ENCODE measurements at places on chromosomes 1 and 21. TPM values are rescaled to one million over a fixed set of nuclear protein-coding genes. Genes with fewer than 3 reads are reported as not detected.

The TBX19 gene
- total RNA-seq = 0.41 TPM

The AUNIP gene
- total RNA-seq = 1.9 TPM

The MCM3AP gene
- total RNA-seq = 86.4 TPM

The PDE4B gene
- 45.4 TPM for total RNA-seq

The IL6R gene
- 2.2 TPM for total RNA-seq

The CYP4A11 gene
- total RNA-seq = not detected

The ACKR1 gene
- total RNA-seq = not detected

The RHD gene
- total RNA-seq = not detected

The CRYBG2 gene
- total RNA-seq = not detected

The TTC24 gene
- total RNA-seq = not detected

The RASAL2 gene
- 27.9 TPM for total RNA-seq

DNA sequence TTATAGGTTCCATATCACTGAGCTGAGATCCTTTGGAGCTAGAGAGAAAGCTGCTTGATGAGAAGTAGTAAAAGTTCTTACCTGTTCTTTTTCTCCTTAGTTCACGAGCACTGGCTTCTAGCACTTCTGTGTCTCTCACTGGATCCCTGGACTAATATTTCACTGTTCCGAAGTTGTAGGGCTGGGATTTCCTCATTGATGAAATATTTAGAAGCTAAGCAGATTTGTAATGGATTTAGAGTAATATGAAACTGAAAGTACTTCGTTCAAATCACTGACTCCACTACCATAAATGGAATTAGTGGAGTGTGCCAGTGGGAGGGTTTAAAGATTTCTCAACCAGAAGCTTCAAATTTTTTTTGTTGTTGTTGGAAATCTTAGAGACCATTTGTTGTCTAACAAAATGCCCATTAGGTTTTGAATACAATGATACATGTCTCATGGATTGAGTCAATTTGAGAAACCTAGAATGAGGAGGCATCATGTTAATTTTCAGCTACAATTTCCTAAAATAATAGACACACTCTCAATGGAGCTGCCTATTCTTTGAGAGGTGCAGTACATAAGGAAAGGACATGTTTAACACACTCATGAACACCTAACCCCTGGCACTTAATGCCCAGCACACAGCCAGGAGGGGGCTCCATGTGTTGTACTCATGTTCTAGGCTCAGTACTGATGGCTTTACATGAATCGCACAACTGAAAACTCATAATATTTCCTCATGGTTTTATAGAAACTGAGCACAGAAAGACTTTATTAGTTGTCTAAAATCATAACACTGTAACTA, at the start of gene GBP1:
Gene GBP1, minus strand, starts transcription at position 130 of the 790 bp plus-strand sequence. CDS start 1,974 bp downstream, outside the sequence.
- H3K36me3 ChIP-seq = peaks cover 16% of the 10 kb centered on the region
- H3K4me3 ChIP-seq = peak within 1 kb of the TSS; percentile 88
- peaks cover 61% of the 10 kb centered on the region for H3K4me1 ChIP-seq
- peak; percentile 68 for DNase-seq

GRCh38 chr21:30227128-30227527, 11.2 kb upstream of the CLDN8 start:
- no peaks in the 10 kb centered on the region for H3K27me3 ChIP-seq
- no peaks in the 10 kb centered on the region for H3K36me3 ChIP-seq
- H3K4me1 ChIP-seq = no peaks in the 10 kb centered on the region
- no peak overlapping the region for H3K27ac ChIP-seq
- no peak overlapping the region for H3K4me3 ChIP-seq

DNA sequence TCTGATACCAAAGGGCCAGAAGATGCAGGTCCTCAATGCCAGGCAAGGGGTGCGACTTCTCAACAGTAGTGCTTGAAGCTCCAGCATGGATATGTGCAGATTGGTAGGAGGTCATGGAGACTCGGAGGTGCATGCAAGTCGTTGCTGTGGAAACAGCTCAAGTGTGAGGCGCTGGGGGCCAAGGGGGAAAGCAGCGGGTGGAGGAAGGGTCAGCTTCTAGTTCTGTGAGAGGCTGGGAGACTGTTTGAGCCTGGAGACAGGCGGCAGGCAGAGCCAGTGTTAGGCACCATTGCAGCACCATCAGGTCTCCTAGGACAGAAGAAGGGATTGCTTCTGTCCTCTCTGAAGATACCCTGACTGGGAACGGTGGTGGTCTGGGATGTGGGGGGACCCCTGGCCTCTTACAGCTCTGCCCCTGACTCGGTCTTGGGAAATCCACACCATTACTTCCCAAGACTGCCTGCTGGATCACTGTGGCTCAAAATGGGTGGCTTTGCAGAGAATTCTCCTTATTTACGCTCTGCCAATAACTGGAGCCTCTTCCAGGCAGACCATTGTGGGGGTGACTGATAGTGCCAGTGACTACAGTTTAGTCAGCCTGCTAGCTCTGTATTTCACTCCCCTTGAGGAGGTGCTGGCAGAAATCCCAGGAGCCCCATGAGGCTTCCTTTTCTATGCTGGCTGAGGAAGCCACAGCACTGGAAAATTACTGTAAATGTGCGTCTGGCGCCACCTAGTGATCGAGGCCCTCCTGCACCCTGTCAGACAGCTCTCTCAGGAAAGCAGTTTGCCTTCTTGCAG, 46.3 kb upstream of the VANGL1 start:
- peak overlapping the region; percentile 65 for H3K4me3 ChIP-seq
- peaks cover 14% of the 10 kb centered on the region for H3K36me3 ChIP-seq
- peaks cover 41% of the 10 kb centered on the region for H3K4me1 ChIP-seq

- H3K27me3 ChIP-seq = peaks cover 12% of the 10 kb centered on the region
- H3K27ac ChIP-seq = no peak overlapping the region
- peaks cover 13% of the 10 kb centered on the region for H3K36me3 ChIP-seq
- DNase-seq = no peak
- peaks cover 17% of the 10 kb centered on the region for H3K4me1 ChIP-seq
Observed at GRCh38 chr1:7768583-7768982, 2.5 kb upstream of the VAMP3 start.

GRCh38 chr1:199914546-199914945, 113.0 kb upstream of the NR5A2 start:
- DNase-seq = no peak
- H3K27me3 ChIP-seq = no peaks in the 10 kb centered on the region
- H3K36me3 ChIP-seq = no peaks in the 10 kb centered on the region
- peaks cover 21% of the 10 kb centered on the region for H3K4me1 ChIP-seq
- no peak overlapping the region for H3K27ac ChIP-seq
- no peak overlapping the region for H3K4me3 ChIP-seq

DNA sequence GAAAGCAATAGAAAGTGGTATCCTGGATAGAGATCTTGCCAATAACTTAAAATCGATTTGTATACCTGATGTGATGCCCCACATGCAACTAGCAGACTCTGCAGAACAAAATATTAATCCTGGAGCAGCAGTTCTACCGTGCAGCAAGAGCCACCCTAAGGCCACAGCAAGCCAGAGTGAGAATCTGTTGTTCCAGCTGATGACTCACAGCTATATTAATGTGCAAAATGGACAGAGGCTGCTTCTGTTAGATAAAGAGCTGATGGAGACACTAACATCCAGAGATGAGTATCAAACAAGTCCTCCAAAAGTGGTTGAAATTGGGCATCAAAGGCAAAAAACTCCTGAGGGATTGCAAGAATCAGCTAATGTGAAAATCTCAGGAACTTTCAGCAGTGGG, 127.8 kb downstream of the MACF1 start:
- H3K36me3 ChIP-seq = peaks cover 31% of the 10 kb centered on the region
- peaks cover 17% of the 10 kb centered on the region for H3K4me1 ChIP-seq
- peak; percentile 15 for DNase-seq
- H3K4me3 ChIP-seq = no peak overlapping the region

GRCh38 chr1:158016651-158017335, 23.3 kb downstream of the KIRREL1 start:
- H3K4me3 ChIP-seq = peak overlapping the region; percentile 20
- H3K36me3 ChIP-seq = peaks cover 23% of the 10 kb centered on the region
- DNase-seq = no peak
- peak overlapping the region; percentile 86 for H3K27ac ChIP-seq
- H3K27me3 ChIP-seq = peaks cover 4% of the 10 kb centered on the region

DNA sequence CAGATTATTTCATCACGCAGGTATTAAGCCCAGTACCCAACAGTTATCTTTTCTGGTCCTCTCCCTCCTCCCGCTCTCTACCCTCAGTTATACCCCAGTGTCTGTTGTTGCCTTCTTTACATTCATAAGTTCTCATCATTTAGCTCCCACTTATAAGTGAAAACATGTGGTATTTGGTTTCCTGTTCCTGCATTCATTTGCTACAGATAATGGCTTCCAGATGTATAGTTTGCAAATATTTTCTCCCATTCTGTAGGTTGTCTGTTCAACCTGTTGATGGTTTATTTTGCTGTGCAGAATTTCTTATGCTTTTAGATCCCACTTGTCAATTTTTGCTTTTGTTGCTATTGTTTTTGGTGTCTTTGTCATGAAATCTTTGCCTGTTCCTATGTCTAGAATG, 21.1 kb upstream of the KCNH1 start:
- H3K4me3 ChIP-seq = no peak overlapping the region
- no peak overlapping the region for H3K27ac ChIP-seq
- H3K4me1 ChIP-seq = peaks cover 6% of the 10 kb centered on the region
- no peak for DNase-seq
- H3K36me3 ChIP-seq = peaks cover 7% of the 10 kb centered on the region

- H3K27me3 ChIP-seq = peaks cover 3% of the 10 kb centered on the region
- DNase-seq = no peak
- no peak overlapping the region for H3K4me3 ChIP-seq
- no peak overlapping the region for H3K27ac ChIP-seq
- H3K36me3 ChIP-seq = no peaks in the 10 kb centered on the region
Observed at GRCh38 chr1:207181847-207182246, 77.8 kb downstream of the C4BPA start.

DNA sequence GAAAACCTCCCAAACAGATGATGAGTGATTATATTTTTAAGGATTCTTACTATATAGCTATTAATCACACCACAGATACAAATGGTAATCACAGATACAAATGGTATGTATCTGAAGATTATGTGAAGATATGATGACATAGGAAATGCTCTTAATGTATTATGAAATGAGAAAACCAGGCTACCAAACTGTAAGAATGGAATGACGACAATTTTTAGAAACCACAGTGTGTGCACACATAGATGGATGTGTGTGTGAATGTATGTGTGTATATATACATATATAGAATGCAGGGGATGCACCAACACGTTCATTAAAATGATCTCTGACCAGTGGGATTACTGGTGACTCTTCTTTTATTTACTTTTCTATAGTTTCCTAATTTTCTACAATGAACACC, 21.5 kb upstream of the ENAH start:
- H3K4me1 ChIP-seq = peaks cover 15% of the 10 kb centered on the region
- DNase-seq = no peak
- H3K4me3 ChIP-seq = no peak overlapping the region
- no peak overlapping the region for H3K27ac ChIP-seq
- no peaks in the 10 kb centered on the region for H3K36me3 ChIP-seq
- H3K27me3 ChIP-seq = peaks cover 1% of the 10 kb centered on the region

- peak overlapping the region; percentile 97 for H3K27ac ChIP-seq
- H3K27me3 ChIP-seq = peaks cover 2% of the 10 kb centered on the region
- peaks cover 31% of the 10 kb centered on the region for H3K36me3 ChIP-seq
- DNase-seq = no peak
- peaks cover 76% of the 10 kb centered on the region for H3K4me1 ChIP-seq
- peak overlapping the region; percentile 94 for H3K4me3 ChIP-seq
Observed at GRCh38 chr1:94543001-94543400, 1.4 kb upstream of the F3 start.

DNA sequence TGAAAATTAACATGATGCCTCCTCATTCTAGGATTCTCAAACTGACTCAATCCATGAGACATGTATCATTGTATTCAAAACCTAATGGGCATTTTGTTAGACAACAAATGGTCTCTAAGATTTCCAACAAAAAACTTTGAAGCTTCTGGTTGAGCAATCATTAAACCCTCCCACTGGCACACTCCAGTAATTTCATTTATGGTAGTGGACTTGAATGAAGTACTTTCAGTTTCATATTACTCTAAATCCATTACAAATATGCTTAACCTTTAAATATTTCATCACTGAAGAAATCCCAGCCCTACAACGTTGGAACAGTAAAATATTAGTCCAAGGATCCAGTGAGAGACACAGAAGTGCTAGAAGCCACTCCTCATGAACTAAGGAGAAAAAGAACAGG, 43.5 kb downstream of the GBP6 start:
- no peak overlapping the region for H3K27ac ChIP-seq
- no peak for DNase-seq
- peaks cover 1% of the 10 kb centered on the region for H3K27me3 ChIP-seq
- no peaks in the 10 kb centered on the region for H3K4me1 ChIP-seq
- H3K4me3 ChIP-seq = no peak overlapping the region

GRCh38 chr1:168396940-168397684, 116.4 kb downstream of the TBX19 start:
- peaks cover 13% of the 10 kb centered on the region for H3K27me3 ChIP-seq
- peak; percentile 55 for DNase-seq
- H3K4me1 ChIP-seq = peaks cover 39% of the 10 kb centered on the region
- no peak overlapping the region for H3K4me3 ChIP-seq
- no peak overlapping the region for H3K27ac ChIP-seq

- no peak for DNase-seq
- no peaks in the 10 kb centered on the region for H3K36me3 ChIP-seq
- no peaks in the 10 kb centered on the region for H3K27me3 ChIP-seq
- no peak overlapping the region for H3K4me3 ChIP-seq
- no peak overlapping the region for H3K27ac ChIP-seq
Observed at GRCh38 chr1:213681788-213682340, 305.9 kb upstream of the PROX1 start.

GRCh38 chr1:245715970-245716369, 561.2 kb downstream of the KIF26B start:
- peaks cover 9% of the 10 kb centered on the region for H3K36me3 ChIP-seq
- peak overlapping the region; percentile 20 for H3K4me3 ChIP-seq
- H3K4me1 ChIP-seq = peaks cover 24% of the 10 kb centered on the region
- peaks cover 3% of the 10 kb centered on the region for H3K27me3 ChIP-seq
- no peak overlapping the region for H3K27ac ChIP-seq

DNA sequence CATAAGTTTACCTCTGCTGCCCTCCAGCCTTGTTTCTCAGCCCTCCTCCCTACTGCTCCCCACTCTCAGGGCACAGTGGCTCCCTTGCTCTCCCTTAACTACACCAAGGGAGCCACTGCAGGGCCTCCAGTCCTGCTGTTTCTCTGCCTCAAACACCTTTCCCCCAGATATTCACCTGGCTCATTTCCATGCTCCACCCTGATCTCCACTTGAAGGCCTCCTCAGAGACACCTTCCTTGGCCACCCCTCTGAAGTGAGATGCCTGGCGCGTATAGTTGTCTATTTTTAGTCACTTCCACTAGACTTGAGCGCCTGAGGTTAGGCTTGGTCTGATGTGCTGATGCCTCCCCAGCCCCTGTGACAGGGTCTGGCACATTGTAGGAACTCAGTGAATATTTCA, 34.9 kb downstream of the SEC16B start:
- no peaks in the 10 kb centered on the region for H3K27me3 ChIP-seq
- H3K4me1 ChIP-seq = peaks cover 29% of the 10 kb centered on the region
- H3K4me3 ChIP-seq = no peak overlapping the region
- no peak for DNase-seq
- H3K27ac ChIP-seq = no peak overlapping the region

- H3K27ac ChIP-seq = no peak overlapping the region
- H3K4me3 ChIP-seq = no peak overlapping the region
- no peak for DNase-seq
- no peaks in the 10 kb centered on the region for H3K27me3 ChIP-seq
- no peaks in the 10 kb centered on the region for H3K4me1 ChIP-seq
- H3K36me3 ChIP-seq = no peaks in the 10 kb centered on the region
Observed at GRCh38 chr1:80882553-80882952, 918.2 kb upstream of the ADGRL2 start.

GRCh38 chr1:110465038-110465813, 14.3 kb downstream of the PROK1 start:
- H3K27me3 ChIP-seq = peaks cover 23% of the 10 kb centered on the region
- H3K4me1 ChIP-seq = peaks cover 18% of the 10 kb centered on the region
- H3K4me3 ChIP-seq = no peak overlapping the region
- no peak for DNase-seq

Measured in HFFc6 (cell line).